ENCODE measurements at places on chromosomes 7 and 10.

- DNase-seq: no peak
Measured at GRCh38 chr7:77262316-77262715, 62.7 kb upstream of the FGL2 start.

GRCh38 chr7:47103498-47104205 is 478.3 kb downstream of the TNS3 start:
- no peak for DNase-seq

DNA sequence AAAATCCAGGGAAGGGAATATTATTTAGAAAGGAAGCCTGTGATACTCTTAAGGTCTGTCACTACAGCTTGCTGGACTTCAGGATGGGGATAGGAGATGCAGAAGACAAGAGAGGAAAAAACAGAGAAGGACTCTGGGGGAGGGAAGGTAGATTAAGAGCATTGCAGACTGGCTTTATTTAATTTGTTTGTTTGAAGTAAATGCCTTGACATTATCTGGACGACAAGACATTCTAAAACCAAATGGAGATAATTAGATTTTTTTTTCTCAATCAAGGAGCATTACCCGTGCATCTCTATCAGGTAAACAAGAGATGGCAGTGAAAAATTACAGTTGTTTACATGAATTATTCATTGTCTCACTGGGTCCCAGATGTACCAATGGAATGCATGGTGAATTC is 24.3 kb downstream of the ACTA2 start:
- no peak for DNase-seq

DNA sequence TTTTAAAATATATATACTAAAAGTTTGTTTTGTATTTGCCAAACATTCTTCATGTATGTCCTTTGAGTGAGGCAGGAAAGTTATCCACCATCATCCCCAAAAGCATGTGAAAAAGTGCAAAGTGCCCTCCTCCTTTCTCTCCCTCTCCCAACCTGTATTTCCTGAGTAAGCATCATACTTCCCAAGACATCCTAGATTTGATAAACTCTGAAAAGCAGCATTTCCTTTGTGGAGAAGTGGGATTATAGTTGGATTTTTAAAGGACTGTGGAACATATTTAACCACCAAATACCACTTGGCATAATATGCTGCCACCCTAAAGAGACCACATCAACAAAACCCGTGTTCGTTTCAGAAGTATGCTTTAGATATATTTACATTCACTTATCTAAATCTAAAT is 36.9 kb downstream of the NET1 start:
- DNase-seq: no peak

DNA sequence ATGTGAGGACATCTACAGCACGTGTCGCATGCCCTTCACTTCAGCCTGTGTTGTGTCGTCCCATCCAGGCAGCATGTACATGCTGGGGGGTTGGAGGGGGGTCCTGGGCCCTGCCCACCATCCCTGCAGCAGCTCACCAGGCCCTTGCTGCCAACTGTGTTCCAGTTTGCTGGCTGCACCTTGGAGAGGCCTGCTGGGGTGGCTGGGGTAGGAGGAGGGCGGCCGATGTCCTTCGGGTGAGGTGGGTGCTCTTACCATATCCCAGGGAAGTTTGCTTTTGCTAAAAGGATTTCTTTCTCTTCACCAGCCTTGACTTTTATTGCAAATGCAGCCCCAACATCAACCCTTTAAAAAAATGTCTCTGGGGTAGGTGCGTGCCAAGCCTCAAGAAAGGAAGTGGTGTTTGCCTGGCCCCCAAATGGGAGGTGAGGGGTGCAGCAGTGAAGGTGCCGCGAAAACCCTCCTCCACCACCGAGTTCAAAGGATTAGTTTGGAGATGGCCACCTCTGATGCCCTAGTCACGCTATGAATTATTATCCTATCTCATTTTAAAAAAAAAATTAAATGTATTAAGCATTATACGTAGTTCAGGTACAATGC is 165.8 kb upstream of the KLF6 start:
- no peak for DNase-seq

DNA sequence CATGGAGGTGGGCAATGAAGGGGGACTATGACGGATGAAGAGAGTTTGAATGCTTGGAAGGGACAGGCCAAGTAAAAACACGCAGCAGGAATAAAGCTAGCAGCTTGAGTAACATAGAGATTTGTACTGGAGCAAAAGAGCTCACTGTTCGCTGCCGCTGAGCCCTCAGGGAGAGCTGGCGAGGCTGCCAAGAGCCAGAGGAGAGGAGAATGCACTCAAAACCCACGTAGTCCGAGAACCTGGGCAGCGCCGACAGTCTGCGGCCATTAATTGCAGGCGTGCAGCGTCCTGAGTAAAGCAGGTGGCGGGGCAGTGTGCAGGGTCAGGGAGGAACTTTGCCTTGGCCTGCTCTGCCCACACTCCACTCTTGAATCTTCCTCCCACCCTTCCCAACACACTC is 68.2 kb downstream of the SLC37A3 start:
- no peak for DNase-seq

DNA sequence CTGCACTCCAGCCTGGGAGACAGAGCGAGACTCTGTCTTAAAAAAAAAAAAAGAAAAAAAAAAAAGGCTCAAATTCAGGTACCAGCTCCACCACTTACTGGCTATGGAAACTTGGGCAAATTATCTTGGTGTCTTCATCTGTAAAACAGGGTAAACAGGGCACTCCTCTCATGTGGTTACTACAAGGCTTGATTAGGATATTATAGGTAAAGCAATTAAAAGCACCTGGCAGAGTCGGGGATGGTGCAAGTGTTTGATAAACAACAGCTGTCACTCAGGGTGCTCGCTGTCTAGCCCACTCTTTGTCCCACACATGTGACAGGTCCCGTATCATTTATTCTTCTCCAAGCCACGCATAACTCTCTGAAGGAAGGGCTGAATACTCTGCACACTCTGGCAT is 96.9 kb downstream of the SORBS1 start:
- DNase-seq: no peak

- peak; percentile 34 for DNase-seq
Measured at GRCh38 chr10:94232711-94233383, 129.9 kb downstream of the NOC3L start.

- DNase-seq: peak; percentile 75
Measured at GRCh38 chr7:46705386-46706255, 784.5 kb upstream of the IGFBP3 start.

DNA sequence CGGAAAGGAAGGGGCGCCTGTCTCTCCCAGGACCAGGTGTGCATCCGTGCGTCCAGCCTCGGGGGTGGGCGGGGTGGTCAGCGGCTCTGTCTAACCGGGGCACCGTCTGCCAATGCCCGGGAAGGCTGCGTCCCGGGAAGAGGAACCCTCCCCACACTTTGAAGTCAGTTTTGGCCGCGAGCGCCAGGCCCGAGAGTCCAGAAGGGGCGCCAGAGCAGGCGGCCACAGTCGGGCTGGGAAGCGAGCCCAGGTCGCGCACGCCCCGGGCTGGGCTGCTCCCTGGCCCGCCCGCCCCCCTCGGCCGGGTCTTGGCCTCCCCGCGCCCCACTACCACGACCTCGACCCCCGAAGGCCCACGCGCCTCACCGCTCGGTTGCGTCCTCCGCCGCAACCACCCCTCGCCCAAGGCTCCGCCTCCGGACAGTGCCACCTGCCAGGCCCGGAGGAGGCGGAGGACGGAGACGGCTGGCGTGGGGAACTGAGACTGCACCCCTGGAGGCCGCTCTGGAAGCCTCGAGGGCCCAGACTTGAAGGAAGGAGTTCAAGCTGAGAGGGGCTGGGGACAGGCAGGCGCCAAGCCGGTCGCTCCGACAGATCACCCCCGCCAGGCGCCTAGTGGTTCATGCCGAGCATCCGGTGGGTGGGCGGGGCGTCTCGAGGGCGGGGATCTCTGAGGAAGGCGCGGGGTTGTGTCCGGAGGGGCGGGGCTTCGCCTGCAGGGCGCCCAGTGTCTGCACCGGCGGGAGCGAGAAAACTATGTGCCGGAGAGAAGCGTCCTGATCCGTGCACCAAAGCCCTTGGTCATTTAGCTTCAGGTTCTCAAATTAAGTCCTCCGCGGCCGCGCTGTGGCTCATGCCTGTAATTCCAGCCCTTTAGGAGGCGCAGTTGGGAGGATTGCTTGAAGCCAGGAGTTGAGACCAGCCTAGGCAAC is at the start of gene BRAT1:
Gene BRAT1 (minus strand): TSS at position 404 of the 932 bp plus-strand sequence. CDS start 1,093 bp downstream, outside the sequence.
- DNase-seq: peak; percentile 95

- no peak for DNase-seq
Measured at GRCh38 chr10:64732372-64732957, 1211.3 kb downstream of the REEP3 start.

GRCh38 chr7:148031811-148032210 is 558.8 kb upstream of the C7orf33 start:
- DNase-seq: no peak

GRCh38 chr10:128174581-128175559 is 48.6 kb upstream of the MKI67 start:
- DNase-seq: no peak

DNA sequence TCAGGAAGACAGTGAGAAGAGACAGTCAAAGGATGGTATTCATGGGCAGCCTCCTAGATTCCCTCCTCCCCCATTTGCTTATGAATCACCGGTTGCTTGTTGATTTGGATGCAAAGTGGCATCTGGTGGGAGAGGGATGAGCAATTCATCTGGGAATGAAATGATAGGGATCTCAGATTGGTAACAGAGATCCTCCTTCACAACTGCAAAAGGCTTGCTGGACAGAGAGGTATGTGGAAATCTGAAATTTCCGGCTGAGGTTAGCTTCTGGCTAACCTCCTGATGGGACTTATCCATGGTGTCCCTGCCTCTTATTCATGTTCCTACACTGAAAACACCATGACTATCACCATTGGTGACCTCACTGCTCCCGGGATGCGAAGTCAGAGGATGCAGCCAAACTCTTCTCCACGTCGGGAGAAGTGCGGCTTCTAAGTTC is 48.4 kb upstream of the PODXL start:
- DNase-seq: peak; percentile 45

DNA sequence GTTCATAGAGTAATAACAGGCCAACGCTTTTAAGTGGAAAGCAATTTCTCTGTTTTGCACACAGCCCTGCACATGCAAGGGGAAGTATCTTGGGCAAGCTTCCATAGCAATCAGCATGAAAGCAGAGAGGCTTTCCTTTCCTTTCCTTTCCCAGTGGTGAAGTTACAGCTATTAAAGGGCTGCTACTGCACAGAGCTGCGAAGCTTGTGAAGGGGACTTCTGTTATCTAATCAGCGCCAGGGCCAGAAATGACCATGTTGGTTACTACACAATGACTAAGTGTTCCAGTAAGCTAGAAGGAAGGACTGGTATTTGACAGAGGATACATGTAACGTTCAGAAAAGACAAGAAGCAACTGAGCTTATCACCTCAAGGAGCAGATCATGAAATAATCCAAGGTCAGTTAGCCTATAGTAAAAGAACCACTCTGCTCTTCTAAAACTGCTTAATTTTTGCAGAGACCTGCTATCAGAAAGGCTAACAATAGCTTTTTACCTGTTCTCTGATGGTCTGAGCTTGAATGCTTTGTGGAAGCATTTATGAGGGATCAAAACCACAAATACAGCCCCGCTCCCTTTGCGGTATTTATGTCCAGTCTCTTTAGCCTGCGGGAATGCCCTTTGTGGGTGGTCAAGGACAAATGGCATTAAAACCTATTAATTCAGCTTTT is 45.9 kb downstream of the SGMS1 start:
- peak; percentile 70 for DNase-seq

DNA sequence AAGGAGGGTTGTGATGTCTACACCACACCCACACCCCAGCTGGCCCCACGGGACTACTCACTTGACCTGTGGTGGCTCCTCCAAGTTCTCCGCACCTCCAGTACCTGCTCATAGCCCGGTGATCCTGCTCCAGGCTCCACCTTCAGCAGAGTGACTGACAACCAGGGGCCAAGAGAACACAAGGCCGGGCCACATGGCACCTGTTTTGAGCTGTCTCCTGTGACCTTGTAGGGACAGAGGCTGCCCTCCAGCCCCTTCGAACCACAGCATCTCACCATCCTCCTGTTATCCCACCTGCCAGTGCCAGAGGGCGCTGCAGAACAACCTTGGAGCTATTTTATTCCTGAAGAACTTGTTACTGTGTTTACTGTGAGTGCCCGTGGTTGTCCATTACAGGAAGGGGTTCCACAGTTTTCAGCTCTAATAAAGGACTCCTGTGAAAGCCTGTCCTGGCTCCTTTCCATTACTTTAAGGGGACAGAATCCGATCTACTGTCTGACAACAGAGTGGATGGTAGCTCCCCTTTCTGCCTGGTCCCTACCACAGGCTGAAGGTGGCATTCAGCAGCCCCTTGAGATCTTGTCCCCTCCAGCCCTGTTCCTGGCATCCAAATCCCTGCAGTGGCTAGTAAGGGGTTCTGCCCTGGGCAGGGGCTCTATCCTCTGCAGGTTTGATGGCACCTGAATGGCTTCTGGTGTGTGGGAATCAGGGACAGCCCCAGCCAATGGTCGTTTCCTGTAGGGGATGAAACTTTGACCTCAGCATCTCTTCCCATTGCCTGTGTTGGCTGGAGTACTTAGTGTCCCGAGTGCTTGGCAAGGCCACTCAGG is 50.8 kb downstream of the C10orf120 start:
- peak; percentile 50 for DNase-seq

DNA sequence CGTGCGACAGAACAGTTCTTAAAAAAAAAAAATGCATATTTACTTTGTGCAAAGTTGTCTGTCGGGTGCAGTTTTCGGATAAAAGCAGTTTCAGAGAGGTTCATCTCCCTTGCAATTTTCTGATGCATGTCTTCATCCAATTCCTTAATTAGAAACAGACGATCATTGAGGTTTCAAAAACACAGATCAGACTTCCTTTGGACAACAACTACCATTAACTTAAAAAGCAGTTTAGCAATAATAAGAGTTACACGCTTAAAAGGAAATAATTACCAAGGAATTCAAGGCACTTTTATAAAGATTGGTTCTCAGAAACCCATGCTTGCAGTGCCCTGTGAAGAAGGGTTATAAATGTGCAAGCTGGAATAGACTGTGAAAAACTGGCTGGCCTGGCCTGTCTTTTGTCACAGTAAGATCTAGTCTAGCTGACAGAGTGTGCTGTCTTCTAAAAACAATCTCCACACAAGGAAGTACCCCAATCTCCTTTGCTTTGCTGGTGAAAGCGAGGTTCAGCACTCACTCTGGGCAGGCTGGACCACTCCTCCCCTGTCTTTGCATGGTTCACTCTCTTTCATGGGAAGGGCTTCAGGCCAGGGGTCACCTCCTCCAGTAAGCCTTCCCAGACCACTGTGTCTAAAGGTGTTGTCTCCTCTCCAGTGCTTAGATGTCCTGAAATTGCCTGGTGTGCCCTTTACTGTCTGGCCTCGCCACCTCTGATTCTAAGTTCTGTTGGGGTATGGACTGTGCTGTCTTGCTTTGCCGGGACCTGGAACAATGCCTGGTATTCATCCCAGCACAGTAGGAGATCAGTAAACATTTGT is 34.8 kb upstream of the HNRNPH3 start:
- peak; percentile 26 for DNase-seq

DNA sequence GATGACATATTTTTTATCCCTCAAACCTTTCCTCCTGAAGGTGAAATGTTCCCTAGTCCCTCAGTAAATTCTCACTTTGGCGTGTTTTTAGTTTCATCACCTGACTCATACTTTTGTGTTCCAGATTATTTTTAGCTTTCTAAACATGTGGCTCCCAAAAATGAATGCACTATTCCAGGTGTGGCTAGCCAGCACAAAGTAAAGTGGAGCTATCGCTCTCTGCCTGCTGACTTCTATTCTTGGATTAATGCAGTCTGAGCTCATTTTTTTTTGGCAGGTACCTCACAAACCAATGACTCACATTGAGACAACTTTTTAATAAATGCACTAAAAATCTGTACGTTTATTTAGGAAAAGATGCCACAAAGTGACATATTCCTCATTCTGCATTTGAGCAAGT is 58.8 kb upstream of the LANCL2 start:
- DNase-seq: no peak

All from choroid plexus epithelial cell (primary cell).